CD4-positive, alpha-beta T cell treated with Interleukin-6 at 100 ng/mL for 8 hours (primary cell): ENCODE measurements at places on chromosomes 7 and 10.

DNA sequence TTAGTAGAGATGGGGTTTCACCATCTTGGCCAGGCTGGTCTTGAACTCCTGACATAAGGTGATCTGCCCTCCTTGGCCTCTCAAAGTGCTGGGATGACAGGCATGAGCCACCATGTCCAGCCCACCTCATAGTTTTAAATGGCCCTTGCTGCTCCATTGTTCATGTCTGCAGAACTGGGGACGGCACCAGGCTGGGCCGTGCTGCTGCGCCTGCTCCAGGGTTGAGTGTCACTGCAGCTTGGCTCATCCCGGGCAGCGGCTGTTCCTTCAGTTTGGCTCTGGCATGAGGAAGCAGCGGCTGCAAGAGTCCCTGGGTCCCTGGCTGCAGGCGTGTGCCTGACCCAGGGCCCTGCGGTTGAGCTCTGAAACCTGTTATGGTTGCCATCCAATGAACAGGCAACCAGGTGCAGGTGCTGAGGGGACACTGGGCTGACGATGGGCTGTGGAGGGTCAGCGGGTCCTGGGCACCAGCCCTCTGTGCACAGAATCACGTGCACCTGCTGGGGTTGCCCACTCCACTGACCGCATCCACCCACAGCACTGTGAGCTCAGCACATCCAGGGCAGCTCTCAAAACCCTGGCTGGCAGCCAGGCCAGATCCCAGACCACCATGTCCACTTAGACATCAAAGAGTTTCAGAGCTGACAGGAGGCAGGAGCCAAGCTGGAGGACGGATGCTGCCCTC lies 70.2 kb upstream of the PPP2R2D start:
- no peak for DNase-seq

DNA sequence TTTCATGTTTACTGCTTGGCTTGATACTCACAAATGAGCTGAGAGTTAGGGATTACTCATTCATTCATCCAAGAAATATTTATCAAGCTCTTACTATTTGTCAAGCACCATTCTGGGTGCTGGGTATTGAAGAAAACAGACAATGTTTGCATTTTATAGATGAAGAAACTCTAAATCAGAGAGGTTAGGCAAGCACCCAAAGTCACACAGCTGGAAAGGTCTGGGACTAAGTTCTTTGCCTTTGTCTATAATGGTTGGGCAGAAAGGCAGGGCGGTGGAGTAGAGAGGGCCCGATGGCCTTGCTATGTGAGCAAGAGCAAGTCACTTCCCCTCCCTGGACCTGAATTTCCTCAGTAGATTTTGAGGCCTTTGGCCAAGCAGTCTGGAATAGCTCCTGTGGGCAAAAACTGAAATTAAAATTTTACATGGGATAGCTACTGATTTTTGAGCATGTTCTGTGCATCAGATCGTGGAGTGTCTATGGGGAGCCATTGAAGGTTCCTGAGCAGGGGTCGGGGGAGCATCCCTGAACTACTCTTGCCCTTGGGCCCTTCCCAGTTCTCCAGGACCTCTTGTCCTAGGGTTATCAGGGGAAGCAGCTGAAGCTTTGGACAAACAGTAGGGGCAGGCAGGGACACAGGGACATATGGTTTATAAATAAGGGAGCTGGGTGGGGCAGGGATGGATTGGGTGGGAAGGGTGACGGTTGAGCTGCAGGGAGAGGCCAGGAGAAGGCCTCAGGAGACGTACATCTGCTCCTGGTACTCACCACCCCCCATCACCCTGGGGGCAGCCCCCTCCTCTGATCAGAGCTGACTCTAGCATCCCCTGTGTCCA lies 23.3 kb downstream of the AQP1 start:
- DNase-seq, result no peak

- no peak for DNase-seq
These were observed 98.3 kb upstream of the PRSS58 start for GRCh38 chr7:142356166-142356565.

GRCh38 chr10:131260031-131260430 lies 51.5 kb downstream of the TCERG1L start:
- no peak for DNase-seq

DNA sequence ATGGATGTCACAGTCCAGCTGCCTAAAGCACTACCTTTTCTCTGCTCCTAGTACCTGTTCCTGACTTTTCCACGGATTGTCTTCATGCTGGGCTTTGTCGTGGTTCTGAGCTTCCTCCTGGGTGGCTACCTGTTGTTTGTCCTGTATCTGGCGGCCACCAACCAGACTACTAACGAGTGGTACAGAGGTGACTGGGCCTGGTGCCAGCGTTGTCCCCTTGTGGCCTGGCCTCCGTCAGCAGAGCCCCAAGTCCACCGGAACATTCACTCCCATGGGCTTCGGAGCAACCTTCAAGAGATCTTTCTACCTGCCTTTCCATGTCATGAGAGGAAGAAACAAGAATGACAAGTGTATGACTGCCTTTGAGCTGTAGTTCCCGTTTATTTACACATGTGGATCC lies 1.3 kb upstream of the INTS15 start:
- DNase-seq, result no peak

GRCh38 chr7:138797715-138798320 lies at the start of the genes ATP6V0A4 and TMEM213:
ATP6V0A4 (minus strand) TSS chr7:138798196; CDS start chr7:138771247, 26,949 bp downstream.
TMEM213 (plus strand) TSS chr7:138797994; CDS start chr7:138798105, 111 bp downstream.
- no peak for DNase-seq

GRCh38 chr10:26448292-26448691 lies 10.2 kb downstream of the APBB1IP start:
- DNase-seq, result no peak

DNA sequence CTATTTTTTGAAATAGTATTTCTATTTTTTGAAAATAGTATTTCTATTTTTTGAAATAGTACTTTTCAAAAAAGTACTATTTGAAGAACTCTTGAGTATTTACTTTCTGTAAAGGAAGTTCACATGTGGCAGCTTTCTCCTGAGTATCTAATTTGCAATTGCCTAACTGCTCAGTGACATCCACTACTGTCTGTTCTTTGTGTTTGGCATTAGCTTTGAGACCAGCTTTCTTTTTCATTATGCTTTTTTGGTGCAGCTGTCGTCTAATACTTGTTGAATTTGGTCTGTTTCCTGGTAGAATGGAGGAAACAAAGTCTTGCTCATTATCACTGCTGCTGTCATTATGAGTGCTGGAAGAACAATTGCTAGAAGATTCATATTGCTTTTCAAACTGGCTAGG lies 99.1 kb downstream of the BMPR1A start:
- no peak for DNase-seq

GRCh38 chr7:111568419-111568818 lies 6.1 kb upstream of the IMMP2L start:
- DNase-seq, result no peak

- DNase-seq, result no peak
These were observed 19.4 kb downstream of the CCDC6 start for GRCh38 chr10:59887006-59887405.

GRCh38 chr10:86439544-86439943 lies 72.9 kb upstream of the GRID1 start:
- DNase-seq, result no peak

- DNase-seq, result no peak
These were observed 5.3 kb downstream of the VAX1 start for GRCh38 chr10:117132751-117133231.

DNA sequence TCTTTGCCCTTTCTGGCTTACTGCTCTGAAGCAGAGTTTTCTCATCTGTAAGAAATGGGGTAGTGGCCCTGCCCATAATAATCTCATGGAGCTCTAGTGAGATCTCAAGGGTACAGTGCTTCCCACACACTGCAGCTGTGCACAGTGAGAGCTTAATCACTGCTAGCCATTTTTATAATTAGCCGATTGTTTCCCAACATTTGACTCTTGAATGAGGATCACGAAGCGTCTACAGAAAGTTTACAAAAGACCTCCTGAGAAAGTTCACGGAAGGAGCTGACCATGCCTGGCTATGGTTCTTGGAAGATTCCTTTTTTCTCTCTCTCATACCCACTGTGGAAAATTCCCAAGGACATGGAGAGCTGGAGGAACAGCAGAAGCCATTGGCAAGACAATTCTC lies 70.4 kb downstream of the FAM171A1 start:
- DNase-seq, result no peak

DNA sequence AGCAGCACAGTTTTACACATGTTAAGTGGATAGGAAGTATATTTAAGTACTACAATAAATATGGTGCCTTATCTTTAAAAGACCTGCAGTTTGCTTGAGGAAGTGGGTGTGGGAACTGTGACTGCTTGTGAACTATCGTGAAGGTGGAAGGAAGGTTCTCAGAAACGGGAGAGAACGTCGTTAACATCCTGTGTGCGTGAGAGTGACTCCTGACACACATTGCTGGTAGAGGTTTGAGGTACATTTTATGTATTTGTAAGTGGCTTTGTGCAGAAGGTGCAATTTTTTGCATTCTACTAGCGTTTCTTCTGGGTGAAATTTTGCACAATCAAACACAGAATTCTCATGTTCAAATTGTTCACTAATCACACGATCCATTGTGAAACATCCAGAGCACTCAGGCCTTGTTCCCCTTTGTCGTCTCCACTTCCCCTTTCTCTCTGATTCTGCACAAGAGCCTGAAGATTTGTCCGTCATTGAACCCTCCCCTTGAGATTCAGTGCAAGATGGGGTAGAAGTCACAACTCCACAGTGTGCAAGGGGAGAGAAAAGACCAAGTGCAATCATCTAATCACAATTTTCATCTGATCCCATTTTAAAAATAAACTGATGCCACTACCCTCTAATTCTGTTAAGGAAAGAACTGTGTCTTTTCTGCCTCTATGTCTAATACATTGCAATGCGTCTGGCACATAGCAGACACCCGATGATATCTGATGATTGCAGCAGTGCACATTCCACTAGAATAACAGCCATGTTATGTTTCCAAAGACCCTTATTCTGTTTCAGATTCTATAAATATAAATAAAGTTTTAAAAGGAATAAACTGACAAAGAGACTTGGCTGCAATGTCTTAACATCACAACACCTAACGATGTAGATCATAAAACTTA lies 279.9 kb downstream of the NEBL start:
- no peak for DNase-seq

DNA sequence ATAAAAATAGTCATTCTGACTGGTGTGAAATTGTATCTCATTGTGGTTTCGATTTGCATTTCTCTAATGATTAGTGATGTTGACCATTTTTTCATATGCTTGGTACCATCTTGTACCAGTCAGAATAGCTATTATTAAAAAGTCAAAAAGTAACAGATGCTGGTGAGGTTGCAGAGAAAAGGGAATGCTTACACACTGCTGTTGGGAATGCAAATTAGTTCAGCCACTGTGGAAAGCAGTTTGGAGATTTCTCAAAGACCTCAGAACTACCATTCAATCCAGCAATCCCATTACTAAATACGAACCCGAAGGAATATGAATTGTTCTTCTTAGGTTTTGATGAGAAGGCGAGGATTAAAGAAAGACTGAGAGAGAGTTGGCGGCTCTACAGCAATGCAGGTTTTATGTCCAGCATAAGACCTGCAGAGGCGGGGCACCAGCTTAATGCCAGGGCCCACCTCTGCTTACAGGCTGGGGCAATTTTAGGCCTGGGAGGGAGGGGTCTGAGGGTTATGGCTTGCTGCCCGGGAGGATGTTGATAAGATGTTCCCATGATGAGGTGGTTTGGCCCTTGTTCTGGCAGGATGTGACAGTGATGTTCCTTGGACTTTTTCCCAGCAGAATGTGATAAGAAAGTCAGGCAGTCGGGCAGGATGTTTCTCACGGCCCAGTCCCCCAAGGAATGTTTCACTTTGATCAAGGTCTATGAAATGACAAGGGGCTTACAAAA lies 74.4 kb downstream of the MEST start:
- DNase-seq, result no peak
